ENCODE measurements at places on chromosomes 13 and 19. TPM values are rescaled to one million over a fixed set of nuclear protein-coding genes. Genes with fewer than 3 reads are reported as not detected.

The HSPB6 gene
- 2.0 TPM for polyA plus RNA-seq

The LHB gene
- polyA plus RNA-seq = 8.9 TPM

The ZNF30 gene
- 0.54 TPM for polyA plus RNA-seq

The TUBB4A gene
- not detected for polyA plus RNA-seq

The PRKCG gene
- not detected for polyA plus RNA-seq

The GRIN3B gene
- polyA plus RNA-seq = 0.10 TPM

The IFI30 gene
- polyA plus RNA-seq = 91.6 TPM

The DNAAF3 gene
- not detected for polyA plus RNA-seq

The EBPL gene
- polyA plus RNA-seq = 5.6 TPM

The DPF1 gene
- 0.64 TPM for polyA plus RNA-seq

The ZNF154 gene
- 0.27 TPM for polyA plus RNA-seq

The PPAN gene
- 33.3 TPM for polyA plus RNA-seq

Data from small intestine (tissue), 16 donors.